Neural progenitor cell (in vitro differentiated cells): ENCODE measurements at places on chromosomes 2 and 18.

GRCh38 chr18:24762511-24762910 lies 302.1 kb downstream of the HRH4 start:
- DNase-seq: no peak

GRCh38 chr2:204880928-204881327 lies 335.7 kb downstream of the PARD3B start:
- no peak for DNase-seq

GRCh38 chr2:151882786-151883445 lies 54.7 kb upstream of the ARL5A start:
- no peak for DNase-seq

GRCh38 chr2:240925568-240926515 lies 19.7 kb downstream of the CROCC2 start:
- no peak for DNase-seq

DNA sequence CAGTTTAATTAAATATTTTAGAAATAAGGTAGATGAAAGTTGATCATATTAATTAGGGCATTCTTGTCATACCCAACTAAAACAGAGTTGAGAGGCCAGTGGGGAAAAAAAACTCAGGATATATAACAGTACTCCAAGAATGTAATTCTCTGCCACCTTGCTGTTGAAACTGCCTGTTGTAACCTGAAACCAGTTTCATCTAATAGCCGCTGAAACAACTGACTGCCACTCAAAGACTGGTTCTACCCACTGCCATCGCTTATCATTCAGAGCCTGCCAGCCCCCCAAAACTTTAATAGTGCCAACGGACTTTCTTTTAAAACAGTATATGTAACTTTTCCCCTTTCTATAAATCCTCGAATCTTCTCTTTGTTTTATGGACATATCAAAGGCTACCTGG lies 37.7 kb upstream of the FSIP2 start:
- peak; percentile 21 for DNase-seq

DNA sequence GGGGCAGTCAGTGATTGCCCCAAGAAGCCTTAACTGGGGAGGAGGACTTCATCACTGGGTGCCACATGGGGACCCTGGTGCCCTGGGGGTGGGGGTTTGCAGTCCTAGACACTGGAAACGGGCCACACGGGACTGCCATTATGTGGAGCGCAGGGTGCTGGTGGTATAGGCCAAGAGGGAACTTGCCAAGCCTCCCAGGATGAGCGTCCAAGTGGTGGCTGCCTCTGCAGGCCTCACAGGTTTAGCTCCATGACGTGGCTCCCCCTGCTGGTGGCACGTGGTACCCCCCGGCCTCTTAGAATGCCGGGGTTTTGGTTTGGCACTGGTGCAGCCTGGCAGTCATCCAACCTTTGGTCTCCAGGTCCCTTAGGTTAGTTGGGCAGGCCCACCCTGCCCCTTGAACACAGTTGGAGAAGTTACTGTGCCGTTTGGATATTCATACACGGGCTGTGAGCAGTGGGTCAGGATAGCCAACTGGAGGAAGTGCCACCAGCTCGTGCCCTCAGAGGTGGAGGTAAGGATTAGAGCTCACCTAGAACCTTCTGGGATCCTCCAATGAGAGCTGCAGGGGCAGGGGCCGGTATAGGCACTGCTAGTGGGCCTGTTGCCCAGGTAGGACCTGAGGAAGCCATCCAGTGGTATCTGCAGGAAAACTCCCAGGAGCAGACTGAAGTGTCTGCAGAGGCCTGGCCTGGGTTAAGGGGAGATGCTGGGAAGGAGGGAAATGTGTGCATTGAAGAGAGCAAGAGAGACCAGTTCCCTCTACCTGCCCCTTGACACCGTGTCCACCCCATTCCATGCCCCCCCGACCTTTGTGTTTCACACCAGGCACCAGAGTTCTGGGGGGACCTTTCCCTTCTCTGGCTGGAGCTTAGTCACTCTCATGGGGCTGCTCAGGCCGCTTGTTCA lies 5.7 kb downstream of the PTMA start:
- DNase-seq: peak; percentile 93

DNA sequence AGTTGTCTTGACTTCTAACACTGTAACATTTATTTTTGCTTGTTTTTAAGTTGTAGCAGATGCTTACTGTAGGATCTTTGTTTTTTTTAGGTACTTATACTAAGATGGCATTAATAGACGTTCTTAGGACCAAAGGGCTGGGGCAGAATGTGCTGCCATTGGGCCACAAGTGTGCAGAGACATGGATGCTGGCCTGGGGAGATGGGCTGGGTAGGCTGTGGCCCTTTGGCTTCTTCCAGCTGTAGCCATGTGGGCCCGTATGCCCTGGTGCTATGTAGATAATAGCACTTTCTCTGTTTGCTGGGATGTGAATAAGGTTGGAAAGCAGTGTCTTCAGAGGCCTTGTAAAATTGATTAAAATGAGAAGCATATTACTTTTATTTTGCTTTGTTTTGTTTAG lies 18.8 kb downstream of the RAB31 start:
- DNase-seq: no peak

GRCh38 chr2:181890271-181890670 lies 1.3 kb upstream of the ITPRID2 start:
- DNase-seq: no peak

DNA sequence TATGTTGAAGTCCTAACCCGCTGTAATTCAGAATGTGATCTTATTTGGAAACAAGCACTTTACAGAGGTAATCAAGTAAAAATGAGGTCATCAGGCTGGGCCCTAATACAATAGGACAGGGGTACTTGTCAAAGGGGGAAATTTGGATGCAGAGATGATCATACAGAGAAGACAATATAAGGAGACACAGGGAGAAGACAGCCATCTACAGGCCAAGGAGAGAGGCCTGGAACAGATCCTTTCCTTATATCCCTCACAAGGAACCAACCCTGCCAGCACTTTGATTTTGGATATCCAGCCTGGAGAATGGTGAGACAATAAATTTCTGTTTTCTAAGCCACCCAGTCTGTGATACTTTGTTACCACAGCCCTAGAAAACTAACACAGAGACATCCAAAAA lies 104.3 kb downstream of the METTL4 start:
- no peak for DNase-seq

- DNase-seq: no peak
Measured at GRCh38 chr2:63700271-63700670, 111.5 kb downstream of the MDH1 start.

GRCh38 chr2:129936334-129936934 lies 43.0 kb upstream of the RAB6C start:
- peak; percentile 75 for DNase-seq

- no peak for DNase-seq
Measured at GRCh38 chr2:46216213-46216612, 81.0 kb upstream of the EPAS1 start.

GRCh38 chr2:108106731-108107130 lies 120.4 kb downstream of the SLC5A7 start:
- peak; percentile 18 for DNase-seq

GRCh38 chr2:112077814-112078213 lies 22.7 kb downstream of the TMEM87B start:
- peak; percentile 20 for DNase-seq

GRCh38 chr18:62799977-62800376 lies 84.6 kb downstream of the PHLPP1 start:
- no peak for DNase-seq

DNA sequence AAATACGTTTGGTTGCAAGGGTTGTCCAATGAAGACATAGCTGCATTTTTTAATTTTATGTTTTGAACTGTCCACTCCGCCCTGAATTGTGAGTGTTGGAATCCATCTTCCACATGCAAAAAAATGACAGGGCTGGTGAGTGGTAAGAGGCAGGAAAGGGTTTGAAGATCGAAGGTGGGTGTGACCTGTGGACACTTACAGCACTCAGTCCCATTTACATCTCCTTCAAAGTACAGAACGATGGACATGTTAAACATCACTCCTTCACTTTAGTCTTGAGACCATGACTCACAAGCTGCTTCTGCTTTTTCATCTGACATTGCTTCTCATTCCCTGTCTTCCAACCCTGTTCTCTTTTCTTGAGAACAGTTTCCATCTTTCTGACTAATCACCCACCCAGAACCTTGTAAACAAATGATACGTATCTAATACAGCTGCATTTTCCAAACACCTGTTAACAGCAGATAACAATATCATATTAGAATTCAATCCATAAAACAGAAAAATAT lies 179.3 kb downstream of the ZNF516 start:
- no peak for DNase-seq

DNA sequence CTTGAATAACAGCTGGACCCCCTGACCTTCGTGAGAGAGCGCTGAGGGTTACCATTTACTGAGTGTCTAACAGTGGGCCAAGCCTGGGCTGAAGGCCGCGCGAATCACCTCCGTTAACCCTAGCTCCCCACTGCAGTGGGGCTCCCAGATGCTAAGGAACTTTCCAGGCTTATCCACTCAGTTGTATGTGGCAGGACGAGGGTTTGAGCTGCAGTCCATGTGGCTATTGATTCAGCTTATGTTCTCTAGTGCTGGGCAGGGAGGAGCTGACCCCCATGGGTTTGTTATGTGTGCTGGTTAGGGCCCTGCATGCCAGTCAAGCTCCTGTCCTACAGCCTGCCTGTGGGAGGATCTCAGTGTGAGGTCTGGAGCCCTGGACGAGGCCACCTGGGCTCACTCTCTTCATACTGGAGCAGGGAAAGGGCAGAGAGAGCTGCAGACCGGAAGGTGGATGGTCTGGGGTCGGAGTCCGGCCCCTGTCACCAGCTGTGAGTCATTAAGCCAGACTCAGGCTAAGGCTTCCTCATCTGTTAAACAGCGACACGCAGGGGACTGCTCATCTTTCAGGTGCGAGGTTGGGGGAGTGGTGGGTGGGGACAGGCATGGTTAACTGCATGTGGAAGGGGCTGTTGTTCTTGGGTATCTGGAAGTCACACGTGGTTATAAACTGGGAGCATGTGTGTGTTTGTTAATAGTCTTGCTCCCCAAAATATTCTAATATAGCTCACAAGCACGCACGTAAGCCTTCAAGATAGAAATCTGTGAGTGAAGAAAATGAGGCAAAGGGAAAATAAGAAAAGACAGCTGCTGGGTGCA lies 6.6 kb downstream of the PSD4 start:
- no peak for DNase-seq

DNA sequence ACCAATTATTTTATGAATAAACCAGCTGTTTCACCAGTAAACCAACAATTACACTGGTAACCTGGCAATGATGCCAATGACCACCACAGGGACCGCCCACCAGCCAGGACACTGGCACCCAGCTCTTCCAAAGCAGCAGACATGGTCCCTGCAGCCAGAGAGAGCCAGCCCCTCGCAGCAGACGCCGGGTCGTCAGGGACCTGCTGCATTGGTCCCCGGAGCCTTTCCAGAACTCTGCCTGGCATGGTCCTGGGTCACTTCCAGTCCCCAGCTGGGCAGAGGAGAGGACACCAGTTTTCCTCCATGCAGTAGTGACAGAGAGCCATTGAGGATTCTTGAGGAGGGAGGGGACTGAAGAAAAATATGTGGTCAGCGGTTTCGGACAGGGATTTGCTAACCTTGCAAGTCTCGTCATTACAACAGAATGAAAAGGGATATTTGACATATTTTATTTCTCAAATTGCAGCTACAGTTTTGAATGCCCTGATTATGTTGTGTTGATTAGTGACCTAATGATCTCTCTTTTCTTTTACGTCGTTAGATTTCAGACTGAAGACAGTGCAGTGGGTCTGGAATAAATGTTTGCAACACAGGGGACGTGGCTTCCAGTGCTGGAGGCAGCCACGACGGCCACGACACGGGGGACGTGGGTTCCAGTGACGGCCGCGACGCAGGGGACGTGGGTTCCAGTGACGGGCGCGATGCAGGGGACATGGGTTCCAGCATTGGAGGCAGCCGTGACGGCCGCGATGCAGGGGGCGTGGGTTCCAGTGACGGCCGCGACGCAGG lies 154.5 kb downstream of the TPO start:
- DNase-seq: no peak

- no peak for DNase-seq
Measured at GRCh38 chr2:57890464-57890863, 156.1 kb upstream of the VRK2 start.

GRCh38 chr2:219002395-219003266 lies 9.4 kb upstream of the CRYBA2 start:
- peak; percentile 90 for DNase-seq

GRCh38 chr2:176136374-176137251 lies 7.1 kb downstream of the HOXD8 start:
- peak; percentile 67 for DNase-seq

- DNase-seq: no peak
Measured at GRCh38 chr2:25548601-25549000, 124.8 kb downstream of the DTNB start.

DNA sequence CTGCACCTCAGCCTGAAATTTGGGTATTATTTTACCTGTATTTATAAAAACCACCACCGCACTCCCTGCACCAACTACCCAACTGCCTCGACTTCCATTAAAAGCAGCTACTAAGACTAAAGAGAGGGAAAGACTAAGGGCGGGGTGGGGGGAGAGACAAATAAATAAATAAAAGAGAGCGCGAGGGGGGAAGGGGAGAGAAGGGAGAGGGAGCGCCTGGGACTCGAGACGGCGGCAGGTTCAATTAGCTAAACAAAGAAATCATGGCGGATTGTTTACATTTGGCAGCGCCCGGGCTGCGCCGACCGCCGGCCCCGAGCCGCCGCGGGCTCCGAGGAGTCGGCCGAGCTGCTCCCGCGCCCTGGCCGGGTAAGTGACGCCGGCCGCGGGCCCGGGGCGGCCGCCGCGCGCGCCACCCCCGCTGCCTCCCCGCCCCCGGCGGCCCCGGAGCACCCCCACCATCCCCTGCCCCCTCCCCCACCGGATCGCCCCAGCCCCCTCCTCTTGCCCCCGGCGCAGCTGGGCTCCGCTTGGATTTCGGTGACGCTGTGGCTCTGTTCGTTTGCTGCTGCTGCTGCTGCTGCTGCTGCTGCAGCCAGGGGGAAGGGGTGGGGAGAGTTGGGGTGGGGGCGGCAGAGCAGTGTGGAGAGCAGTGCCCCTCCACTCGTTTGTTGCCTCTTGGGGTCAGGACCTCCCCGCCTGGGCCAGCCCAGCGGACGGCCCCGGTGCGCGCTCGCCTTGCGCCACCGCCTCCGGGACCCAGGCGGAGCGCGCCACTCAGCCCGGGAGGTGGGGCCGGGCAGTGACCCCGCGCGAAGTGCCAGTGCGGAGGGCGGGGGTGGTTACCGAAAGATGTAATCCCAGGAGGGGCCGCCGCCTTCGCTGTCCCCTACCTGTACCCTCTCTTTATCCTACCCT lies 187.2 kb upstream of the FANCL start:
- DNase-seq: peak; percentile 88
